ENCODE measurements at places on chromosomes 2 and 18.
A peak's percentile ranks its signal among the peaks of the same experiment; 100 is the strongest.

- no peak for DNase-seq
Measured at GRCh38 chr18:23114171-23114881, 21.0 kb upstream of the CABLES1 start.

DNA sequence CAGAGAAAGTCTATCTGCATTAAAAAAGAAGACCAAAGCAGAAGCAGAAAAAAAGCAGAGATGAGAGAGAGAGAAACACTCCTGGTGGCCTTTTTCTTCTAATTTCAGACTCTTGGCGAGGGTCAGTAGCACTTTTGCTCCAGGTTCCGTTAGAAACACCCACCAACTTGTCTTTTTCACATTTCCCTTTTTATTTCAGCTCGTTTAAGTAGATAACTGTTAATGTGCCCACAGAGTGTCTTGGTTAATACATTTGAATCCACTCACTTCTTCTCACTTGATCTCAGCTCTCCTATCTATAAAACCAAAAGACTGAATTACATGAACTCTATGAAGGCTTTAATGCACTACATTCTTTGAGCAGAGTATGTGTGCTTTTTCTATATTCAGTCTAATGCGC is 63.1 kb downstream of the AAK1 start:
- no peak for DNase-seq

DNA sequence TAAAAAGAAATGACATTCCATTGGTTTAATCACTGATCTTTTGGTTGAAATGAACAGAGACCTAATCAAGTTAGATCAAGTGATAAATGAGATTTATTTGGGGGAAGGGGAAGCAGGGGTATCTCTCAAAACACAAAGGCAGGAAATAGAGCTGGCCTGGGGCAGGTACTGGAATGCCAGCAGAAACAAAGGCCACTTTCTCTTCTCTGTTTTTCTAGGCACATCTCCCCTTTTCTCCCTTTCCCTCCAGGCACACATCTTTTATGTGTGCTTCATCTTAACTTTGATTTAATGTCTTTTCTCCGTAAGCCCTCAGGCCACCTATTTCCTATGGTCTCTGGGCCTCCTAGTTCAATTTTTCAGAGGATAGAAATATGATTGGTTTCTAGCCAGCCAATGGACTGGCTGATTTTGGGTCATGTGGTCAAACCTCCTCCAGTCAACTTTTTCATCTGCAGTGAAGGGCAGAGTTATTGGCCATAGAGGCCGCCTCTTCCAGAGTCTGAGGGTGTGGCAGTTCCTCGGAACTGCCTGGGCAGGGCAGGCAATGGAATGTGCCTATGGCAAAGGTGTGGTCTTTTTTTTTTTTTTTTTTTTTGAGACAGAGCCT is 58.9 kb upstream of the FAM136A start:
- DNase-seq, result no peak

DNA sequence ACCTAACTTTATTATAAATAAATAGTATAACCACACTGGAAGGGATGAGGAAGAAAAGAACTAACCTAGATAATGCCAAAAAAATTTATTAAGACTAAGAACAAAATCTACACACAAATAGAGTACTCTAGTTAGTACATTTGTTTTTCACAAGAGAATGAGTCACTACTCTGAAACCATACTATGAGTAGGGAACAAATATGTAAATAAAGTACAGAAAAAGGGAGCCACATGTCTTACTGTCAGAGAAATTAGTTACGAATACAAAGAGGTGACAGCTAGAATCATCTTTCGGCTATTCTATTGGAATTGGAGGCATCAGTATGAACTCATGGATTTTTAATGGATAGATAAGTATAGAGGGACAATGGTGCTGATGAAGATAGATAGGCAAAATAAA is 150.5 kb downstream of the COPS8 start:
- DNase-seq, result no peak

DNA sequence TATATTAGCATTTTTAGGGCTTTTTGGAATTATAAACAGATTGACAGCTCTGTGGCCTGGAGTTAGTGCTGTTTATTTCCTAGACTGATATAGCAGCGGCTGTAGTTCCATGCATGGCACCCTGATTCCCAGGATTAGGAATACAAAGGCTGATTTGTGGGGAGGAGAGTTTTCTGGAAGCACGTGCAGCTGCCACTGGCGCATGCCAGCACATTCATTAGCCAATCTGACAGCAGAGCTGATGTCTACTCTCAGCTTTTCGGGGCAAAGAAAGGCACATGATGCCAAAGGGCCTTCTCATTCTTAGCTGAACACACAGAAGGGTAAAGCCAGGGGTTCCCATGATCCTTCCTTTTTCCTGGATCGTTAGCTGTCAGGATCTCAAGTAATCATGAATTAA is 45.7 kb upstream of the RAPH1 start:
- no peak for DNase-seq

- DNase-seq, result no peak
Measured at GRCh38 chr2:147365622-147366021, 479.2 kb upstream of the ACVR2A start.

DNA sequence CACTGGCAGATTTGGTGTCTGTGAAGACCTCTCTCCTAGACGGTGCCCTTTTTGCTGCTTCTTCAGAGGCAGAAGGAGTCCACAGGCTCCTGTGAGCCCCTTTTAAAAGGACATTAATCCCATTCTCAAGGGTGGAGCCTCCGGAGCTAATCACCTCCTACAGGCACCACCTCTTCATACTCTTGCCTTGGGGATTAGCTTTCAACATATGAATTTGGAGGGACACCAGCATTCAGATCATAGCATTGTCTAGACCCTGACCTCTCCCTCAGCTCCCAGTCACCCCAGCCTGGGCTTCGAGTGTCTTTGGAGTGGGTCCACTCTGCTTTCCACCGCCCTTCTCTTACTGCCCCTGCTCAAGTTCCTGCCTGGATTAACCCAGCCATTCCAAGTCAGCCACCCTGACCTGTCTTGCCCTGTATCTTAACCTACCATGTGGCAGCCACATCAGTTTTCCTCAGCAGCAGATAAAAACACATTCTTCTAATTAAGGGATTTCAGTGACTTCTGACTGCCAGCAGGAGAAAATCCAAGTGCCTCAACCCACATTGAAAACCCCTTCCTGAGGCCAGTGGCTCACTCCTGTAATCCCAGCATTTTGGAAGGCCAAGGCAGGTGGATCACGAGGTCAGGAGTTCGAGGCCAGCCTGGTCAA is 6.1 kb upstream of the NCL start:
- no peak for DNase-seq

- DNase-seq, result no peak
Measured at GRCh38 chr18:59357928-59358327, 1.1 kb downstream of the LMAN1 start.

DNA sequence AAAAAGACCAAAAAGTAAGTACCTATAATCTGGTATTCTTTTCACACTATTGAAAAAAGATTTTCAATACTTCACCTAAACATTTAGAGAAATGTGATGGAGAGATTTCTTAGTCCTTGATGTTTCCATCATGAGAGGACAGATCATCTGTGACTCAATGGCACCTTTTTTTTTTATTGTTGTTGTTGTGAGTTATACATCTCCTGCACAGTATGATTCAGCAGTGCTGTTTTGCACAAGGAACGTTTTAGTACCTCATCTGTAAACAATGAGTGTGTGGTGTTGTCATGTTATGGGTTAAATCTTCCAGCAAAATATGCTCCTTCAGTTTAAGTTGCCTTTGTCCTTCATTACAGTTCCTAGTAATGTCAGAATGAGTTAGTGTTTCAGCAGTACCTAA is 2.2 kb downstream of the KIAA1328 start:
- DNase-seq, result no peak

GRCh38 chr2:25062511-25062917 is 20.6 kb downstream of the EFR3B start:
- DNase-seq, result no peak

DNA sequence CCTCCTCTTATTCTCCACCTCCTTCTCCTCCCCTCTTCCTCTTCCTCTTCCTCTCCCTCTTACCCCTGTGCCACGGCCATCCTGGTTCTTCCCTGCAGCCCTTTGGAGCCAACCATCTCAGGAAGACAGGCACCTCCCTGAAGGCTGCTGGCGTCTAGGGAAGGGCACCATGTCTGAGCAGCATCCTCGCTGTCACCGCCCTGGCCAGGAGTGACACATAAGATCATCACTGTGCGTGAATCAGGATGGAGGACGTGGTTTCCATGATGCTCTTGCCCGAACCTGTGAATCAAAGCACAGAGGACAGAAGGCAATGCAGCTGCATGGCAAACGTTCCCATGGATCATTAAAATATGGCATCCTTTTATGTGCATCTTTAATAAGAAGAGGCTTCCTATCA is 236.0 kb downstream of the SH3BP4 start:
- DNase-seq, result no peak

DNA sequence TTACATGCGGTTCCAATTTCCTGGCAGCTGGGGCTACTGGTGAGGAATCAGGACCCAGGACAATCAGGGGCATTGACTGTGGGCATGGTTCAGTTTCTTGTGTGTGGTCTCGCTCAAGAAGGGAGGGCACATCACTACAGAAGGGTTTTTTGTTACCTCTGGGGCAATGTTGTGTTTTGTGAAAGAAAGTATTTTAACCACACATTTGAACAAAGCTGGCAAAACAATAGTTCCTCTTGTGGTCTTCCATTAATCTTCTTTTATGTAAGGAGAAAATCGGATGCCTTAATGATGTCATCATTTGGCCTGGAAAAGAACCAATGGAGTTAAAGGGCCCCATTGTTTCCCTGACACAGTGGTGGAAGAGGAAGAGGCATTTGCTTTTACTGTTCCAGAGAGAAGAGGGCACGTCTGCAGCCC is 197.4 kb downstream of the SH3BP4 start:
- no peak for DNase-seq

DNA sequence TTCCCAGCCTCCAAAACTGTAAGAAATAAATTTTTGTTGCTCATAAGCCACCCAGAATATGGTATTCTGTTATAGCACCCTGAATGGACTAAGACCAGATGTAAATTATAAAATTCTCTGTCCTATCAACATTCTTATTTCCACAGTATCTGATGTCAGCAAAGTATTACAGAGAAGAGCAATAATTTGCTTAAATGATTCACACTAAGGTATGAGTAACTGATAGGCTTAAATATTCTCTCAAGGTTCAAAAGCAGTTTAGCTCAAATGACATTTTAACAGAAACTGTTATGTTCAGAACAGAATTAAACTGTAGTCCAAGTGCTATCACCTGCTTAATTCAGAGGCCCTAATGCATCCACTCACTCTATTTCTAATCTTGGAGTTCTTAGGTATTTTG is 12.8 kb downstream of the SESTD1 start:
- DNase-seq, result no peak

- no peak for DNase-seq
Measured at GRCh38 chr2:240469239-240469636, 33.8 kb downstream of the GPC1 start.

- no peak for DNase-seq
Measured at GRCh38 chr18:37199741-37200140, 365.9 kb downstream of the CELF4 start.

DNA sequence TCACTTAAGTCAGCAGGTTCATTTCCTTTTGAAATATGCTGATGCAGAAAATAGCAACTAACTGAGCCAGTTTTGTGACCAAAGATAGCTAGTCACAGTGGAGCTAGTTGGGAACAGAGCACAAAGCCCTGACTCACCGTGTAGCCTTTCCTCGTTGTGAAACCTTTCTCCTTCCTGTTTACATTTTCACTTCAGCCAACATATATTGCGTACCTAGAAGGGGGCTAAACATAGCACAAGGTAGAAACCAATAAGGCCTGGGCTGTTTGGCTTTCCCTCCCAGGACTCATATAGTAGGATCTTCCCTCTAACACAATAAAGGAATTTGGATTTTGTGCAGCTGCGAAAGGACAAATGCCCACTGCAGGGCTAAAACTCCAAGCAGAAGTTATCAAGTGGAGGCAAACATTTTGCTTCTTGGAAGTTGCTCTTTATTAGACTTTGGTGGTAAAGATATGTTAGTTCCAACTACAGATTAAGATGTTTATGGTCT is 24.5 kb upstream of the LPIN2 start:
- no peak for DNase-seq

DNA sequence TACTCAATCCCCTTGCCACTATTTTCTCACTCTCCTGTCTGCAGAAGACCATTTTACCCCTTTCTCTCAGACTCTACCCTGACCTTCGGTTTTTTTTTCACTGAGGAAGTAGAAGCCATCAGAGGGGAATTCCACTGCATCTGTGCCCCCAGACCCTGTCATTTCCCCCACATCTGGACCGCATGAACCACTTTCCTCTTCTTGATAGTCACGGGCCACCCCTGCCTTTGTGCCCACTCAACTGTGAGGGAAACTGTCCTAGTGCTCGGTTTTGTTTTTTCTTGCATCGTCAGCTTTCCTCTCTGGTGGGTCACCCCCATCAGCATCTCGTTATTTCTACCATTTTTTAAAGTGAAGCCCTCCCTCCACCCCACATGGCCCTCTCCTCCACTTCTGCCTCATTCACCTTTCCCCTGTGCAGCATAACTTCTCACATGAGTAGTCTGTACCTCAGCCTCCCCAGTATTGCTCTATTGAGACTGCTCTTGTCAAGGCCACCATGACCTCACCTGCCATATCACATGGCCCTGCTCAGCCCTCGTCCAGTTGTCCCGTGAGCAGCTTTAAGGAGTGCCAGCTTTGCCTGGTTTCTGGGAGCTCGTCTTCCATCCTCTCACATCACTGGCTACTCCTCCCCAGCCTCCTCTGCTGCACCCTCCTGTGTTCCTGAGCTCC is 32.4 kb downstream of the TMEM87B start:
- DNase-seq, result no peak

- peak; percentile 49 for DNase-seq
Measured at GRCh38 chr2:27262379-27263286, at the start of gene SLC30A3. TSS of gene SLC30A3 (minus strand) at chr2:27263047. CDS start at chr2:27262906, 141 bp downstream.

DNA sequence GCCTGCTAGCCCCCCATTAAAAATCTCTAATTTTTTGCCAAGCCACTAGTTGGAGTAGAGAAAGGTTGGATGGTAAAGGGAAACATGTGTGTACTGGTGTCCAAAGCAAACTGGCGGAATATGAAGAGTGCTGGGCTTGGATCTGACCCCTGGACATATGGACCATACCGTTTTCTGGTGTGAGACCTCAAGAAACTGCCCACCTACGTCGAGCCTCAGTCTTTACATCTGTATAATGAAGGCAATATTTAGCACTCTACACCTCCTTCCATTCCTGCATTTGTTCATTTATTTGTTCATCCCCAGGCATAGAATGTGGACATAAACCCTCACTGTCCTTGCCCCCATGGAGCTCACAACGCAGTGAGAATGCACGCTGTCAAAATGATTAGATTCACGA is 142.4 kb downstream of the RHBDD1 start:
- no peak for DNase-seq

DNA sequence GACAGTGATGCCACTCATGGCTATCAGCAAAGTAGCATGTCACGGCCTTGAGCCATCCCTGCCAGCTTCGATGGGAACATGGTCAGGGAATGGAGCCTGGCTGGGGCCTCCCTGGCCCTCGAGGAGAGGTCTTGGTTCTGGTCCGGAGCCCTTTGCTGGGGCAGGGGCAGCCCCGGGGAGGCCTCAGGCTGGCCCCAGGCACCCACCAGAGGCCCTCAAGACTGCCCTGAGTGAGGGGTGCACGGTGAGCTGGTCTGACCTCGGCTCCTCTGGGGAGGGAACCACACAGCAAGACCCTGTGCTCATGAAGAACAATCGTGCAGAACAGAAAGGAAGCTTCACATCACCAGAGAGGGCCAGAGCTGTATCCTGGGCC is 75.2 kb upstream of the OTOS start:
- DNase-seq, result no peak

Data from SK-N-DZ (cell line).